ENCODE measurements at places on chromosomes 13 and 19.
A peak's percentile ranks its signal among the peaks of the same experiment; 100 is the strongest.

GRCh38 chr19:13883516-13884064 lies 6.7 kb downstream of the NANOS3 start:
- no peak for DNase-seq

DNA sequence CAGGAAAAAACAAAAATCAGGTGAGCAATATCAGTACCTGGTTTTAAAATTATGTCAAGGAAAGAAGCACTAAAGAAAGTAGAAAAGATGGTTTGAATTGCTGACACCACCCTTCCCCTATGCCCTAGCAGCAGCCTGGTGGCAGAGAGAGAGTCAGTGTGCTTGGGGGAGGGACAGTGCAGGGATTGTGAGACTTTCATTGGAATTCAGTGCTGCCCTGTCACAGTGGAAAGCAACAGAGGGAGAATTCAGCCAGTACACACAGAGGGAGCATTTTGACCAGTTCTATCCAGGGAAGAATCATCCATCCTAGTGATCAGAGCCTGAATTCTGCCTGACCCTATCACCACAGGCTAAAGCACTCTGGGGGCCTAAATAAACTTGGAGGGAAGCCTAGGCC lies 222.4 kb upstream of the PCDH17 start:
- DNase-seq = no peak

DNA sequence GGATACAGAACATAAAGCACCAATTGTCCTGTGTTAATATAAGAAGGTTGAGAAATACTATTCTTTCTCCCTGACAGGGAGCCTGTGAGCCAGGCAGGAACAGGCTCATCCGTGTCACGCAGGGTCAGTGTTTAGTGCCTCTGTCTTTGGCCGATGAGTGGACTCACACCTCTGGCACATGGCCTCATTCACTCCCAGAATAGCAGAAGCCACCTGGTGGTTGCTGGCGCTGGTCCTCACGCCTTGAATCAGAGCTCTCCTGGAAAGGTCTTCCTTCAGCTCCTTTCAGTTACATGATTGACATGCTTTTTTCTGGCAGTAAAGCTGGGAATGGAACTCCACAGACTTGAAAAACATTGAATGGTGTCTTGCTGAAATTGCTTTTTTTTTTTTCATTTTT lies 28.1 kb upstream of the SIAH3 start:
- no peak for DNase-seq

- DNase-seq = no peak
These were observed 12.2 kb downstream of the LAIR1 start for GRCh38 chr19:54352546-54352945.

DNA sequence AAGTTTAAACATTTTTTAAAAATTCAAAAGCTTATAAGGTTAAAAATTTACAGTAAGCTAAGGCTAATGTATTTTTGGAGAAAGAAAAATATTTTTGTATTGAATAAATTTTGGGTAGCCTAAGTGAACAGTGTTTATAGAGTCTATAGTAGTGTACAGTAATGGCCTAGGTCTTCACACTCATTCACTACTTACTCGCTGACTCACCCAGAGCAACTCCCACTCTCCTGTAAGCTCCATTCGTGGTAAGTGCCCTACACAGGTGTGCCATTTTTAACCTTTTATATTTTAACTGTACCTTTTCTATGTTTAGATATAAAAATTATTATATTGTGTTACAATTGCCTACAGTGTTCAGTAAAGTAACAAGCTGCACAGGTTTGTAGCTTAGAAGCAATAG lies 96.6 kb upstream of the FREM2 start:
- DNase-seq = no peak

- no peak for DNase-seq
These were observed 51.6 kb downstream of the ZNF146 start for GRCh38 chr19:36266375-36266961.

DNA sequence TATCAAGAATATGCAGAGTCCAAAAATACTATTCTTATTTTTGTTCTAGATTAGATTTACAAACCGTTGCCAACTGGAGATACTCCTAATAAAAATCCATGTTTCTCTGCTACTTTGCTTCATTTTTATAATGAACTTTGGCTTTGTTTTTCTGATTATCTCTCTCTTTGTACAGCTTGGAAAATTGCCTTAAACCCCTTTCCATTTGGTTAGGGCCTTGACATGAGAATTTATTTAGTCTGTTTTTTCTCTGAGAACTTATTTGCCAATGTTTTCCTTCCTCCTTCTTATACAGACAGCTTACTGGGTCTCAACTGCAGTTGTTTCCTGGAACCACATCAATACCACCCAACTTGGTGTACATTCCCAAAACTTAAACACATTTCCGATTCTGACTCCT lies 555.4 kb downstream of the SLITRK6 start:
- DNase-seq = no peak

GRCh38 chr19:35171730-35172129 lies 17.2 kb downstream of the FXYD5 start:
- DNase-seq = no peak

DNA sequence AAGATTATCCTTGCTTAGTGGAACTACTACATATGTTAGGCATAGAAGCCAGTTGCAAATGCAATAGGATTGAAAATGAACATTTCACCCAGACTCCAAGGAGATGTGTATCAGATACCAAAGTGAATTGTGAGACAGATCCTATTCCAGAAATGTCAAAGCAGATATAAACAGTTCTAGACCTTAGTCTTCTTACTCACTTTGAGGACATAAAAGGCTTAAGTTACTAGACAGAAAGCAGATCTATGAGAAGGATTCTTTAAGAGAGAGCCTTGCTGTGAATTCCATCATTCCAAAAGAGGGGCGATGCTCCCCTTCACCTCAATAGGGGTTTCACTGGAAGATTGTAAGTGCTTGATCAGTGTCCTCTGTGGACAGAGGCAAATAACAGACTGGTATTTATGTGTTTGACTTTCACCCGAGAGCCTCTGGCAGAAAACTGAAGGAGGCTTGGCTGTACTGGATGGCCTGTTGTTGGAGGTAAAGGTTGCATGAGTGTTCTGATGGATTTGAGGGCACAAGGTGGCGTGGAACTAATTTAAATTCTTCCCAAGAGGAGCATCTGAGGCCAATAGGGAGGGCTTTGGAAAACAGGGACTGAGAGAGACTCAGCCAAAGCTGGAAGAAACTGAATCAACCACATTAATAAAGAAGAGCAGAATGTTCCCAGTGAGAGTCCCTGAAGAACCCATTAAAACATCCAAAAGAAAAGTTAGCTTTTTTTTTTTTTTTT lies 194.8 kb downstream of the DCLK1 start:
- no peak for DNase-seq

DNA sequence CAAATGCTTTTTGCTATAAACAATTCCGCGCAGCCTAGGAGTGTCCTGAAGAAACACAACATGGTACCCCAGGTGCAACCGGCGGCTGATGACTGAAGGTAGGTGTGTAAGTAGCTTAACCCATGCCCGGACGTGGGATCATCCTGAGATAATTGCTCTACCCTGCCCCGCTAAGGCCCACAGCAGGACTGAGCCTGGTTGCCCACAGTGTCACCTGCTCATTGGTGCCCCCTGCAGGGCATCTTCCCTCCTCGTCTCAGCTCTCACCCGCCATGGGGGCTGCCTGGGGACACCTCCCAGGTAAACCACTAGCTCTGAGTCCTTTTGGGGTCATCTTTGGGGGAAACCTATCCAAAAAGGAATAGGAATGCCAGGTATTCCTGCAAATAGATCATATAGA lies 22.3 kb downstream of the TMEM161A start:
- no peak for DNase-seq

DNA sequence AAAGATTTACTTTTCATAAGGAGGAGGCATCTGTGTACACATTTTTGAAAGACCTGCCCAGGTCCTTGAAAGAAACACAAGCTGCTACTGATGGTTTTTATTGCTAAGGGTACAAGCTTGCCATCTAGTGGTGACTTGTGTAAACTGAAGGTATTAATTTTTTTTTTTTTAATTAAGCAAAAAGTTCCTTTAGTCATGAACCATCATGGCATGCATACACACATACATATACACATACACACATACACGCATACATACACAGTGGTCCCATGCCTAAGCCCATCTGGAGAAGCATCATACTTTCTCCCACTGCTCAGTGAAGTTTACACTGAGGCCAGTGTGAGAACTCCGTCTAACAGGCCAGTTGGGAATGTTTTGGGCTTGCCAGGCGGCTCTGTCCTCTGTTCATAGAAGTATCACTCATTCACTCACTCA lies 312.5 kb downstream of the DCLK1 start:
- DNase-seq = peak; percentile 81

- no peak for DNase-seq
These were observed 2048.3 kb upstream of the PCDH20 start for GRCh38 chr13:63463782-63464610.

DNA sequence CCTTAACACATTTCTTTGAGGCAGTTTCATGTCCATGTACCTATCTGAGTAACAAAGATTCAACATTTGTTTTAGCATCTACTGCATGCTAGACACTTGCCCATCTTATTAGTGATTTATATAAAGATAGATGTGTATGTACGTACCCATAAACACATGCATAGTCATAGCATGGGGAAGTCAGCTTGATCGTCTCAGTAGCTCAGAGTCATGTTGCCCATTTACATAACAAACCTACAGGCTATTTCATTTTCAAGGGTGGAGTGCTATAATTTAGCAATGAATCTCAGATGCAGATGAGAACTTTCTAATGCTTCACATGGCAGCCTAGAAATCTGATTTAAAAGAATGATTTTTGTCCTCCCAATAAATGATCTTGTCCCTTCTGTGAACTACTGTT lies 23.5 kb downstream of the FLT1 start:
- DNase-seq = no peak

GRCh38 chr19:547836-548720 lies 4.2 kb downstream of the GZMM start:
- no peak for DNase-seq

GRCh38 chr13:93674337-93674755 lies 447.7 kb downstream of the GPC6 start:
- peak; percentile 3 for DNase-seq

- DNase-seq = peak; percentile 16
These were observed 32.6 kb downstream of the KBTBD6 start for GRCh38 chr13:41099986-41100385.

- DNase-seq = no peak
These were observed 85.6 kb downstream of the GNG7 start for GRCh38 chr19:2616741-2617392.

DNA sequence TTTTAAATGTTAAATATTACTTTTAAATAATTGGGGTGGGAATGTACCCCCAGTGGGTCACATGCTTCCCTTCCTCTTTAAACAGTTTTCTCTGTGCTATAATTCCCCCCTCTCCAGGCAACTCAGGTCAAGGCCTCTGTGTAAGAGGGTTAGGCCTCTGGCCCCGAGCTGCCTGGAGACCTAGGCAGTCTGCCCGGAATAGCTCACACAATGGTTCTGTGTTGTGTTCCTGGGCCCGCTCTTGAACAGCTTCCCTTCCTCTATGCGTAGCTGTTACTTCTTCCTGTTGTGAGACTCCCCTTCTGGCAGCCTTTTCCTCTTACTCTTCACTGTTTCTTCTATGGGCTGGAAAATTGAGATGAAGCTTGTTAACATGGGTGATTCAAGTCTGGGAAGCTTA lies 14.8 kb upstream of the ZNF492 start:
- DNase-seq = no peak

- DNase-seq = no peak
These were observed 9.9 kb downstream of the SPACA6 start for GRCh38 chr19:51702825-51703574.

DNA sequence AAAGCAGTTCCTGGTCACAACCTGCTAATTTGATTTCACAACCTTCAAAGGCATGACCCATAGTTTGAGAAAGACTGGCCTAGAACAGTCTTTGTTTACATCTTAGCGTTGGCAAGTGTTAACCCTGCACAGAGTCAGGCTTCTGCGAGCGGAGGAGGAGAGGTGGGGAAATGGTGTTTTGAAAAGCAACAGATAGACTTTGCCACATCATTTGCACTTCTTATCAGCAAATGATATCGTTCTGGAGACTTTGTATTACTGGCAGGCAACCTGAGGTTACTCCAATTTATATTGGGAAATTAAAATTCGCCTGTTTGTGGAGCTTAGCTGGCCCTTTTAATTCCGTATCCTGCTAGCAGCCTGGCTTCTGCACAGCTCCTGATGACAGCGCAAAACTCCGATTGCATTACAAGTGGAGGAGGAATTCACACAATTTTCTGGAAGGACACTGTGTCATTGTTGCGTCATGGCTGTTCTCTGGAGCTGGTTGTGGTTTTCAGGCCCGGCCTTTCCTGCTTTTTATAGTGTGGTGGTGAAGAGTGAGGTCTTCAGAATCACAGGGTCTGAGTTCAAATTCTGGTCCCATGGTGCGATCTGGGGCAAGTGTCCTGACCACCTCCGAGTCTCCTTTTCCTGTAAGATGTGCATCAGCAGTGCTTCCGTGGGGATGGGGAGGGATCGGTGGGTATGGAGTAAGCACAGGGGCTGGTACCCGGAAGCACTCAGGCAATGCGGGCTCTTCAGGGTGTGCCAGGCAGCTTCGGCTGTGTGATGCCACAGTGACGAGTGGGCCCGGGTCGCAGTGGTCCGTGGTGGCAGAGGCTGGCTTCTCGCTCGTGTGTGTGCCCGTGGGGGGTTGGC lies 49.1 kb upstream of the EHD2 start:
- DNase-seq = peak; percentile 98

DNA sequence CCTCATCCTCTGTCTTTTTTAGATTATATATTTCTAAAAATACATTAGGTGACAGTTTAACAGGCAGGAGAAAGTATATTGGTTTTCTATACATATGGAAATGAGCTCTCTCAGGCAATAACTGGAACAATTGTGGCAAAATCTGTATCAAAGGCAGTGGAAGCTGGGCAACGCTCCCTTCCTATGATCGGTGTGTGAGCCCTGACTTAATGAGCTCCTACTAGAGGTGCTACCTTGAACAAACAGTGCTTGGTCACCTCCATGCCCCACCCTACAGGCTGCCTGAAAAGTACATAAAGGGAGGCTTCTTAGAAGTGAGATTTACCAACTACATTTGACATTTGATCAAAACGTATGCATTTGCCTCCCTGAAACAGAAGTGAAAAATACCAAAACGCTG lies 185.3 kb downstream of the EFNB2 start:
- no peak for DNase-seq

DNA sequence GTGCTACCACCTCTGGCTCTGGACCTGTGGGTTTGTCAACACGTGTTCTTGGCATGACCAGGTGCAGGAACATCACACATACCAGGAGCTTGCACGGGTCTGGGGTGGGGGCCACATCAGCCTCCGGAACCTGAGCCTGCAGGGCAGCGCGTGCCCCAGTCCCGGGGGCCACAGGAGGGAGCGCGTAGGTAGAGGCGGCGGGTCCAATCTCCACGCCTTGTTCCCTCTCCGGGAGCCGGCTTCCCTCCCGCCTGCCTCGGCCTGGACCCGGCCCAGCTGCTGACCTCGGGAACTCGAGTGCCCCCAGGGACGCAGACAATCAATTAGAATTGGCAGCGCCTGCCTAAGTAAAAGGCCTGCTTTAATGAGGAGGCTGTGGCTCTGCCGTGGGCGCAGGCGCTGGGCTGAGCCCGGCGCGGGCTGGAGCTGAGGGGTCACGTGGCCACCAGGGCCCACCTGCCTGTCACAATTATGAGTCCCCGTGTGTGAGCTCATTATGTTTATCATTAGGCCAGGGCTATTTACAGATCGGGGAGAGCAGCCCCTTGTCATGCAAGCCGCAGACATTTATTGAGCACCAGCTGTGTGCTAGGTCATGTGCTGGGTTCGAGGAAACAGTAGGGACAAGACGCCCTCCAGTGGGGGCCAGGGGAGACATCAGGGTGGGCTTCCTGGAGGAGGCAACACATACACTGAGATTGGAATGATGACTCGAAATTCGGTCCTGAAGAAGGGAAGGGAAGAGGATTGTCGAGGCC lies 32.2 kb upstream of the TNFAIP8L1 start:
- peak; percentile 22 for DNase-seq

All from adipocyte (in vitro differentiated cells).